ENCODE measurements at places on chromosomes 12 and 14. TPM values are rescaled to one million over a fixed set of nuclear protein-coding genes. Genes with fewer than 3 reads are reported as not detected.

Gene CHGA
- total RNA-seq, result not detected

Gene GLIPR1L1
- not detected for total RNA-seq

Gene METTL25
- 5.2 TPM for total RNA-seq

Gene ASPG
- total RNA-seq, result not detected

Gene RHOJ
- total RNA-seq, result not detected

DNA sequence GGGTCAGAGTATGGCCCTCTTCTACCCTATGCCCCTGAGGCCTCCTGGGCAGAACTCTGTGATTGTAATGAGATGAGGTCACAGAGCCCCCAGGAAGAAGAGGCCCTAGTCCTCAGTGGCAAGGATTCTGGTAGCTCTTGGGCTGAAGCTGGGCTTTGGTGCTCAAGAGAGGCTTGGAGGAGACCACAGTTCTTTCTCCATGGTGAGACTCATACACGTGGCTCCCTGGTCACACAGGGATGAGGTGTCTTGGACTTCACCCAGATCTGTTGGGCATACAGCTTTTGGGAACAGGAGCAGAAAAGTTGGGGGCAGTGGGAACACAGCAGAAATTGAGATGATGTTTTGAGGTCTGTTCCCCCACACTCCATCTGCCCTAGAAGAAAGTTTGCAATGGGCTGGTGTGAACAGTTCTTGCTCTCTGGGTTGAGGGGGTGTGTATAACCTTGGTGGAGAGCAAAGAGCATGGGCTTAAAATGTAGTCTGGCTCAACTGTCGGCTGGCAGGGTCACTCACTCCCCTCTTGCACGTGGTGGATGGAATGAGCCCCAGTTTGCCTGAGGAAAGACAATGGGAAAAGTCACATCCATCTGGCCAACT is at the start of gene KRT86:
TSS of gene KRT86 (plus strand) at position 125 of the 600 bp plus-strand sequence. CDS start 27,272 bp downstream, outside the sequence.
- no peak for DNase-seq

DNA sequence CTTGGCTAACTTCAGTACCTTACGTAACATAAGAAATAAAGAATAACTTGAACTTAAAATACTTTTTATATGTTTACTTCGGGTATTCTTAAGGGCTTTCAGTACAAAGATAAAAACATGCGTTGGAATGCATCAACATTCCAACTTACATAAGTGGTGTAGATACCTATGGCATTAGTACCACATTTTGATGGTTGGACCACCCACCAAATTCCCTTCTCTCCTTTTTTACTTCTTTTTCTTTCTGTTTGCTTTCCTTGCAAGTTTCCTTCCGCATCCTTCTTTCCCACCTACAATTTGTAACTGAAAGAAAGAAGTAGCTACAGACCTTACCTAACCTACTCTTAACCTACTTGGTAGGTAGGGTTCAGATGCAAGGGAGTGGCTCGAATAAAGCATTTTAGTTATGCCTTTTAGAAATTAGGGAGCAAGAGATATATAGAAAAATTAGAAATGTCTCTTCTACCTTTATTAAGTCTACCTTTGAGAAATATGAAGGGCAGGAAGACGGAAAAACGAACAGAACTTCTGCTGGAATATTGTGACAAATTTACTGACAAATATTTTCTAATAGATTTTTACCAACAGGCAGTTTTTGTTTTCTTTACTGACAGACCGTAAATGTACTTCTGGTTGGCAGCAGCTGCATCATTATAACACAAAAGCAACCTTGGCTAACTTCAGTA is 2.1 kb upstream of the ARHGAP5 start:
- DNase-seq, result no peak

DNA sequence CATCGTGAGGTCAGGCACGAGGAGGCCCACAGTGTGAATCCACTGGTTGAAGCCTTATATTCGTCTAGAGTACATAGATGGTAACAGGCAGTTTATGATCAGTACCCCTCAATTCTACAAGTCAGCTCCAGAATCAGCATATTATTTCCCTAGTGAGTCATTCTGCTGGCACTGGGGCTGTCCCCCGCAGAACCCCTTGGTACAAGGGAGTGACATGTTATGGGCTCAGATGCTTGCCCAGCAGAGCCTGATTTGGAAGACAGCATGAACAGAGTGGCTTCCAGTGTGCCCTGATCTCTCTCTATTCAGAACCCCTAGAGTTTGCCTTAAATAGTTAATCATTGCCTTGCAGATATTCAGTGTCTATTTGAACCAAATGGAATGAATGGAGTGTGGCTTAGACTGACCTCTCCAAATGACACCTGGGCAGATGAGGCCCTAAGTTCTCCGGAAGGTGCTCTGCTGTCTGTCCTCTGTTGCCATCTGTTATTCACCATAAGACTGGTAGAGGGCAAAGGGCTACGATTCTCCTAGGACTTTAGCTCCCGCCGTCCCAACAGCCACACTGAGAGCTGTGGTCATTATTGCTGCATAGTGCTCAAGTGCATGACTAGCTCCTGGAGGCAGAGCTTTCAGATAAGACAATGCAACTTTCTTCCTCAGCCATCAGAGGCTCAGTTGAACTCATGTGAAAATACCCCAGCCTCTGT is 41.1 kb downstream of the CACNA2D4 start:
- DNase-seq, result no peak

DNA sequence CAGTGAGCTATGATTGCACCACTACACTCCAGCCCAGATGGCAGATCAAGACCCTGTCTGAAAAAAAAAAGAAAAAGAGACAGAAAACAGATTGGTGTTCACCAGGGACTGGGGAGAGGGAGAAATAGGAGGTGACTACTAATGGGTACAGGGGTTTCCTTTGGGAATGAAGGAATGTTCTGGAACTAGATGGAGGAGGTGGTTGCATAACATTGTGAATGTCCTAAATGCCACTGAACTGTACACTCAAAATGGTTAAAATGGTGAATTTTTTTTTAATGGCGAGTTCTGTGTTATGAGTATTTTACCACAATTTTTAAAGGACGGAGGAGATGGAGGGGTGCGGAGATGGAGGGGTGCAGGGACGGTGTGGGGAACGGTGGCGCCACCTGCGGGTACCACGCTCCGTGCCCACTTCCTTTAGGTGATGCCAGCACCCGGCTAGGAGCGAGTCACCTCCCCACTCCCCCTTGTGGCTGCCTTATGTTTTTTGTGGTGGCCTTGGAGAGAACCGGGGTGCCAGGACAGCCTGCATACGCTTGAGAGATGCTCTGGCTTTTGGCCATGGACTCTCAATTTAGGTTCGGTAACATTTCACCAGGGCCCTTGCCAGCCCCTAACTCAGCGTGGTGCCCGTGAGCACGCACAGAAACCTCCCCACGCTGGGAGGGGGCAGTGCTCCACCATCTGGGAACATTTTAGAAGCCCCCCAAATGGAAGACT is 16.1 kb downstream of the UBC start:
- DNase-seq, result peak; percentile 81

- DNase-seq, result no peak
Measured at GRCh38 chr14:64737391-64738280, 33.4 kb downstream of the PLEKHG3 start.

GRCh38 chr14:50417853-50418252 is 21.2 kb upstream of the CDKL1 start:
- no peak for DNase-seq

- no peak for DNase-seq
Measured at GRCh38 chr14:104769324-104770071, 16.6 kb downstream of the SIVA1 start.

- DNase-seq, result no peak
Measured at GRCh38 chr12:56420411-56420810, 28.8 kb downstream of the TIMELESS start.

DNA sequence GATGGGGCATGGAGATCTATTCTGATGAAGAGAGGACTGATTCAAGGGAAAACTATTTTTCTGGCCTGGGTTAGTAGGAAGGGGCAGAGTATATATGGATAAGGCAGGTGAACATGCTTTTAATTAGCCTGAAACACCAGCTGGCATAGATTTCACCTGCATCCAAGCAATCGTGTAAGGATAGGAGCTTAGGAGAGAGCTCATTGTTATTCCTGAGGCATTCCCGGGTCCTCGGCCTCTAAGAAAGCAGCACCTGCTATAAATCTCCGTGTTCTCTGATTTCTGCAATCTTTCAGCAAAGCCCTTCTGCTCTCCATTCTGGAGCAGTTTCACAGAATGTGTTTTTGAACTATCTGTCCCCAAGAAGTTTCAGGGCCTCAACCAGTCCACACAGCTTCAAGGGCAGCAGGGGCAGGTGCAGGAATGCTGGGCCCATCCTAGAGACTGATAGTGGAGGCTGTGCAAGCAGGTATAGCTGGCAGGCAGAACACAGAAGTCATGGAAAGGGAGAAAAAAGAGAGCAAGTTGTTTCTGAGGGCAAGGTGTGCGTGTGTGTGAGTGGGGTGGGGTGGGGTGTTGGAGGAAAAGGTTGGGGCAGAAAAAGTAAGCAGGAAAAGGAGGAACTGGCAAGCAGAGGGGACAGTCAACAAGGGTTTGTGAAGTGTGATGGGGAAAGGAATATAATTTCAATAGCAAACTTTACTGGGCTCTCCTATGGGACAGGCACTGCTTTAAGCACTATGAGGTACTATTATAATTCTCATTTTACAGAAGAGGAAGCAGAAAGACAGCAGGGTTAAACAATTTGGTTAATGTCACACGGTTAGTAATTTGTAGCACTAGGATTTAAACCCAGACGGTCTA is 203.7 kb upstream of the SSTR1 start:
- no peak for DNase-seq

DNA sequence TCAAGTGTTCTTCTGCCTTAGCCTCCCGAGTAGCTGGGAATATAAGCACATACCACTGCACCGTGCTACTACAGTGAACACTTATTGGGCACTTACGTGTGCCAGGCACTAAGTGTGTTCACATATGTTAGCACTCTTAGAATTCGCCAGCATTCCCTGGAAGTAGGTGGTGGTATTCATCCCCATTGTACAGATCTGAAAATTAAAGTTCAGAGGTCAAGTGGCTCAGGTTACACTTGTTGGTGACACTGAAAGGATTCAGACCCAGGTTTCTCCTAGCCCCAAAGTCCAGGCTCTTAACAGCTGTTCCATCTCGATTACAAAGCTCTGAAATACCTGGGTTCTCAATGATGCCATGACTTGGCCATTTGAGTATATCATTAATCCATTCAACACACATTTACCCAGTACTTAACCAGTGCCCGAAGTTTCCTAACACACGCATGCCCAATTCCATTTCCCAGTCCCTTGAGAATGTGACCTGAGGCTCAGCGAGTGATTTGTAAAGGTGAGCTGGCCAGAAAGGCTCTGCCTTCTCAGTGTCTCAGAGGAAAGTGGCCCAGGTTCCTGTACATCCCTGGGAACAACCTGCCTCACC is 4.8 kb downstream of the MVK start:
- DNase-seq, result no peak

- DNase-seq, result no peak
Measured at GRCh38 chr12:109099431-109100020, 2.1 kb downstream of the UNG start.

DNA sequence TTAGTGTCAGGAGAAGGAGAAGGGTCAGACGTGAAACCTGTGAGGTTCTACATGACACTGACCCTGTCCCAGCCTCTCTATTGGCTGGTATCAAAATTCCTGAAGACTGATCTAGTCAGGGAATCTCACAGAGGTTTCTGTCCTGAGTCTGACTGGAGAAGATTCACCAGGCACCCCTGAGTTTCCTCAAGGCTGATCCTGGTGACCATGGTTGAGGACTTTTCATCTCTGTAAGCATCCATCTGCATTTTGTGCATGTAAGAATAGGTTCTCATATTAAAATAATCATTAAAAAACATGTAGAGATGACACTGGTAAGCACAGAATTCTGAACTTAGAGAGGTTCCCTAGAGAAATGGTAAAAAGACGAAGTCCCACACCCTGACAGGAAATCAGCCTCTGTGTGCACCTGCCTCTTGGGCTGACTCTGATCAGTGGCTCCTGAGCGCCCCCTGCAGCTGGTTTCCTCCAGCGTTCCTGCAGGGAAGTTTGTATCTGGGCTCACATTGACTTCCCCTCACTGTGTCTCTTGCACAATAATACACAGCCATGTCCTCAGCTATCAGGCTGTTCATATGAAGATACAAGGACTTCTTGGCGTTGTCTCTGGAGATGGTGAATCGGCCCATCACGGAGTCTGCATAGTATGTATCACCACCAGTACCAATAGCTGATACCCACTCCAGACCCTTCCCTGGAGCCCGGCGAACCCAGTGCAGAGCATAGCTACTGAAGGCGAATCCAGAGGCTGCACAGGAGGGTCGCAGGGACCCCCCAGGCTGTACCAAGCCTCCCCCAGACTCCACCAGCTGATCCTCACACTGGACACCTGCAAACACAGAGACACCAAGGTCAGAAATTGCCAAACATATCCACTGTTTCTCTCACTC is 991.9 kb downstream of the TMEM121 start:
- DNase-seq, result peak; percentile 89

GRCh38 chr14:100558966-100559365 is 28.3 kb downstream of the BEGAIN start:
- DNase-seq, result no peak

DNA sequence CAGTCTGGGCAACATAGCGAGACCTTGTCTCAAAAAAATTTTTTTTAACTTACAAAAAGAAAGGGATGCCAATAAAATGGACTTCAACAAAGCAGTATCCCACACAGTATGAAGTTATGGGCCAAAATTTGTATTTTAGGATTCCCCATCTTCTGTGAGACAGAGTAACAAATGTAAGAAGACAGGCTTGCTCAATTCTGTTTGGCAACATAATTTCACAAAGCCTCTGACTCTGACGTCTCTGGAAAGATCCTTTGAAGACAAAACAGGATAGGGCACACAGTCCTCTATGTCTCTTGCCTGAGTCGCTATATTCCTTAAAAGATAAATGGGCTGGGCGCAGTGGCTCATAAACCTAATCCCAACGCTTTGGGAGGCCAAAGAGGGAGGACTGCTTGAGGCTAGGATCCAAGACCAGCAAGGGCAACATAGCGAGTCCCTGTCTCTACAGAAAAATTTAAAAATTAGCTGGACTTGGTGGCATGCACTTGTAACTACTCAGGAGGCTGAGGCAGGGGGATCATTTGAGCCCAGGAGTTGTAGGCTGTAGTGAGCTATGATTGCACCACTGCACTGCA is 1.1 kb upstream of the HOMEZ start:
- no peak for DNase-seq

- peak; percentile 68 for DNase-seq
Measured at GRCh38 chr12:56593909-56594621, 36.1 kb downstream of the BAZ2A start.
